CD8-positive, alpha-beta memory T cell (primary cell): ENCODE measurements at places on chromosomes 13 and 19. TPM values are rescaled to one million over a fixed set of nuclear protein-coding genes. Genes with fewer than 3 reads are reported as not detected.

DNA sequence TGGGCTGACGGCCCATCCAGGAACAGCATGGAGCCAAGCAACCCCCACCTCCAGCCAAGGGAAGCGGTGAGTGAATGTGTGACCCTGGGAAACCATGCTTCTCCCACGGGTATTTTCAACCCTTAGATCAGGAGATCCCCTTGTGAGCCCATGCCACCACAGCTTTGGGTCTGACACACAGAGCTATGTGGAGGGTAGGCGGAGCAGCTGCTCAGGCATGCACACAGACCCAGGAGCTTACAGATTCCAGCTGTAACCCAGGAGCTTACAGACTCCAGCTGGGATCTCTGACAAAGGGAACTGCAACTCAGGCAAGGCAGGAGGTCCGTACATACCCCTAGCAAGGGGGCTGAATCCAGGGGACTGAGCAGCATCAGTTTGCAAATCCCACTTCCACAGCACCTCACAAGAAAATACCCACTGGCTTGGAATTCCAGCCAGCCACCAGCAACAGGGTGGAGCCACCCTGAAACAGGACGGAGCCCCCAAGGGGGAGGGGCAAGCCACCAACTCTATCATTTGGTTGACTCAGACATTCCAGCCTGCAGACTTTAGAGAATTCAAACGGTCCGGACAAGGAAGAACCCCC lies 40.8 kb upstream of the RFXAP start:
- no peak overlapping the region for H3K4me3 ChIP-seq
- no peaks in the 10 kb centered on the region for H3K27me3 ChIP-seq
- no peaks in the 10 kb centered on the region for H3K4me1 ChIP-seq
- H3K27ac ChIP-seq = no peak overlapping the region

- H3K27me3 ChIP-seq = no peaks in the 10 kb centered on the region
- H3K4me1 ChIP-seq = no peaks in the 10 kb centered on the region
- DNase-seq = no peak
- H3K36me3 ChIP-seq = no peaks in the 10 kb centered on the region
- H3K4me3 ChIP-seq = no peak overlapping the region
Observed at GRCh38 chr13:105543742-105544141, 991.7 kb downstream of the EFNB2 start.

The LILRA6 gene
- 0.42 TPM for total RNA-seq

- H3K27ac ChIP-seq = peak overlapping the region; percentile 88
- H3K36me3 ChIP-seq = no peaks in the 10 kb centered on the region
- peak; percentile 77 for DNase-seq
- peak overlapping the region; percentile 17 for H3K4me3 ChIP-seq
- no peaks in the 10 kb centered on the region for H3K27me3 ChIP-seq
Observed at GRCh38 chr13:51645154-51645650, 60.9 kb downstream of the WDFY2 start.

The ACTMAP gene
- total RNA-seq = 10.6 TPM

DNA sequence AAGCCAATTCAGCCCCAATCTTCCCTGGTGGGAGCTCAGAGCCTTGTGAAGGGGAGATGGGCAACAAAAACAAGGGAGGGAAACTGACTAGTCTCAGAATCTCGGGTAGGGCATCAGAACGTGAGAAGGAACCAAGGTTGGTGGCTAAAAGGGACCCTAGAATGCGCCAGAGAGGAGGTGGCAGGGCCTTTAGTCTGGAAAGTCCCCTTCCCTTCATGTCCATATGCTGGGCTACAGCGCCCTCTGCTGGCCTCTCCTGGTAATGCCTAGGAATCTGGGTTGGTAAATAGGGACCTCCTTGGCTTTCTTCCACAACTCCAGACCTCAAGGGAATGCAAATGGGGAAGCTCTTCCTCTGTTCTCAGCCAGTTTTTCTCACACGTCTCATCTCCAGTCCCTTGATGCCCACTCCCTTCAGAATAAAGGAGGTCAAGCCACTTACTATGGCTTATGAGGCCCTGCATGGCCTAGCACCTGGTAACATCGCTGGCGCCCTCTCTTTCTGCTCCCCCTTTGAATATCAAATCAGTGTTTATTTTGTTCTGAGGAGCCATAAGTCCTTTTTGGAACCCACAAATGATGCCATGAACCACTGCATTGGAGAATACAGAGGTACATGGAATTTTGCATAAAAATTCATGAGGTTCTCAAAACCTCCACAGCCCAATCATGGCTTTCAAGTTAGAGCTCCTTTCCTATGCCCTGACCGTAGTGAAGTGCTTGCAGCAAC lies 1.4 kb upstream of the CCDC97 start:
- peak; percentile 90 for DNase-seq
- H3K27ac ChIP-seq = peak overlapping the region; percentile 90
- H3K4me3 ChIP-seq = peak overlapping the region; percentile 93
- H3K27me3 ChIP-seq = no peaks in the 10 kb centered on the region
- peaks cover 39% of the 10 kb centered on the region for H3K36me3 ChIP-seq

DNA sequence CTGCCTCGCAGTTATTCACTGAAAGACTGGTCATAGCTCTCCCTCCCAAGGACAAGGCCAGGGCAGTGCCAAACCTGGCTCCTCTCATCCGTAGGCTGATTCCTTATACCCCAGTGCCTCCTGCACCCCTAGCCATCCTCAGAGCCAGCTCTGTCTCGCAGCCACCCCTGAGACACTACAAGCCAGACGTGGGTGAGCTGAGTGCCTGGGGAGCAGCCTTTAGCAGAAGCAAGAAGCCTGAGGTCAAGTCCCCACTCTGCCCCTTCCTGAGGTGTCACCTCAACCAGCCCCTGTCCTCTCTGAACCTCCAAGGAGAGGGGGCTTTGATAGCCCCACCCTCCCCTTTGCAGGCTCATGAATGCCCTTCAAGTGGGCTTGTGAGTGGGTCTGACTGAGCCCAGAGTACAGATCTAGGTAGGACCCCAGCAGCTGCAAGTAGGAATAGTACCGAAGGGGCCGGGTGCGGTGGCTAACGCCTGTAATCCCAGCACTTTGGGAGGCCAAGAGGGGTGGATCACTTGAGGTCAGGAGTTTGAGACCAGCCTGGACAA lies 14.8 kb upstream of the AKAP8L start:
- H3K27me3 ChIP-seq = no peaks in the 10 kb centered on the region
- no peak overlapping the region for H3K27ac ChIP-seq
- H3K4me3 ChIP-seq = peak overlapping the region; percentile 86
- H3K36me3 ChIP-seq = no peaks in the 10 kb centered on the region
- DNase-seq = no peak
